ENCODE measurements at places on chromosomes 13 and 19. TPM values are rescaled to one million over a fixed set of nuclear protein-coding genes. Genes with fewer than 3 reads are reported as not detected.

Gene PALM
- total RNA-seq: 128 TPM

Gene ALG11
- total RNA-seq: 34.9 TPM

Gene NAPSA
- 0.33 TPM for total RNA-seq

Gene OR4F17
- total RNA-seq: not detected

Gene ZNF865
- total RNA-seq: 10.1 TPM

Gene ACP7
- total RNA-seq: not detected

Gene OR7D2
- not detected for total RNA-seq

Gene IGFL3
- not detected for total RNA-seq

Gene ZNF565
- total RNA-seq: 5.2 TPM

Gene ZNF549
- total RNA-seq: 6.1 TPM

Gene CEACAM21
- total RNA-seq: 2.5 TPM

Gene CYP2A6
- not detected for total RNA-seq

Gene KLK12
- not detected for total RNA-seq

Gene AP1M2
- total RNA-seq: not detected

Gene AKT2
- 85.1 TPM for total RNA-seq
